ENCODE measurements at places on chromosomes 7 and 10.

DNA sequence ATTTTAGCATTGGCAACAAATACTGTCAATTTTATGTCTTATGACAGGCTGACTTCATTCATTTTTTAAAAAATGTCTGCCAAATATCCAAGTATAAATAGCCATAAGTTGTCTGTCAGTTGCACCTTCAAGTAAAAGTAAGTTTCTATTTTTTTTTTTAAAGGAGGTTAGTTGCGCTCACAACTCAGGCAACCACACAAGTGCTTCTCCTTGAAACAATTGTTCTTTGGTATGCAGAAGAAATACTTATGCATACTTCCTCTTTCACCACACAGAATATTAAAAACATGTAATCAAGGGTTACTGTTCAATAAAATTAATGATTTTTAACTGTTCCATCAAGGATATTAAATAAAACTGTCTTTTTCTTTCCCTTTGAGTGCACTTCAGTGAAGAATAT lies 97.9 kb downstream of the RTKN2 start:
- DNase-seq: no peak

DNA sequence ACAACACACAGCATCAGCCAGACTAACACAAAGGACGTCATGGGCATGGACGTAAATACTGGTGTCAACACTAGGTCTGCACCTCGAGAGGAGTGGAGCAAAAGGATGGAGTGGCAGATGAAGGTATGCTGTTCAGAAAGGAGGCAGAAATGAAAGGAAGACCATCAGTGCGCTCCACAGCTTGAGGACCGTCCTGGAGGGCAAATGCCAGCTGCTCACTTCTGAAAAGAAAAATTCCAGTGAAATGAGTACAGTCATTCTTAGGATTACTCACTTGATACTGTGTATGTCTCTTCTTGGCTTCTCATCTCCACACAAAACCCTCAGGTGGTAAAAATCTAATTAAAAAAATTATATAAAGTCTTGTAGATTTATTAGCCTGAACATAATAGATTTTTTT lies 44.8 kb downstream of the EGFR start:
- no peak for DNase-seq

DNA sequence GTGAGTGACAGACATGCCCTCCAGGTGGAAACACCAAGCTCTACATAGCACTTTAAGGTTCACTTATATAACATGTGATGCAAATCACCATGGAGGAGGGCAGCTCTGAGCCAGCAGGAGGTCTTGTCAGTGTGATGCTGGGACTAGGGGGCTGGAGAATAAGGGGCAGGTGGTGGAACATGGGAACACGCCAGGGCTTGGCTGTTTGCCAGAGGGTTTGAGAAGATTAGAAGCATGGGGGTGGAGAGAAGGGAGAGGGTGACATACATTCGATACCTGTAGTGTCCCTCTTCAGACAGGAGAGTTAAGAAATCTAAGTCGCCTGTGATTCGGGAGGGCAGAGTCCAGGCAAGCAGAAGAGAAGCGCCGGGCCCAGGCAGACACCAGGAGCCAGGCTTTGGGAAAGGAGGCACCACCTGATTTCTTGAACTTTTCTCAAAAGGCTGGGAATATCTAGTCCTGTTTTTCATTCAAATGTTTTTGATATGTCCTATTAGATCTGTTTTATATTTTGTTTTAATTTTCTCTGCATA lies 16.9 kb upstream of the LAMB4 start:
- DNase-seq: no peak

- DNase-seq: no peak
Observed at GRCh38 chr10:43079856-43080255, 3.0 kb downstream of the RET start.

GRCh38 chr7:132485136-132485535 lies 91.1 kb downstream of the PLXNA4 start:
- no peak for DNase-seq

DNA sequence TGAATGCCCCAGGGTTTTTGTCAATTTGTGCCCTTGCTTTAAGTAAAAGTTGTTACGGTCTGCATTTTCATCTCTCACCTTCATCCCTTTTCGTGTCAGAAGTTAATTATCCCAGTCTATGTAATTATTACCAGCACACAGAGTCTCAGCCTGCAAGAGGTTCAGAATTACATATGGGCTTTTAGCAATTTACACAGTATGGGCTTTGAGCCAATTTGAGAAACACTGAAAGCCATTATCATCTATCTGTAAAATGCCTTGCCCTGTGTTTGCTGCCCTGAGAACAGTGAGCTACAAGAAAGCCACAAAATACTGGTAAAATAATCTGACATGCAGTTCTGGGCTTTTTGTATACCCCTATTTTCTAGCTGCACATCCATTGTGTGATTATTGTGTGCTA lies 125.6 kb upstream of the STEAP4 start:
- DNase-seq: no peak

- peak; percentile 59 for DNase-seq
Observed at GRCh38 chr7:128874140-128875031, 11.7 kb downstream of the ATP6V1F start.

DNA sequence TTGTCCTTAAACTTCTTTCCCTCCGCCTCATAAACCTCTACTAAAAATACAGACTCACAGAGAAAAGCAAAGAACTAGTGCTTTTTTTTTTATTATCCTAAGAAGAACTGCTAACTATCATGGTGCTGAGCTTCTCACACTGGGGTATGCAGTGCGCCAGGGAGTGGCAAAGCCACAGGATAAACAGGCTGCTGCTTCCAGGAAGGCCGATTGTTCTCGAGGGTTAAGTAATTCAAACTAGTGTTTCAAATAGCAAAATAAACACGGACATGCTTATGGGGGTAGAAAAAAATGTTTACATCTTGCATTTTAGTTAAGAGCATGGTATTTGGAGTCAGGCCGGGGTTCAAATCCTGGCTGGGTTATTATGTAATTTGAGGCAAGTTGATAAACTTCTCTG lies 157.0 kb downstream of the TAX1BP1 start:
- DNase-seq: no peak

DNA sequence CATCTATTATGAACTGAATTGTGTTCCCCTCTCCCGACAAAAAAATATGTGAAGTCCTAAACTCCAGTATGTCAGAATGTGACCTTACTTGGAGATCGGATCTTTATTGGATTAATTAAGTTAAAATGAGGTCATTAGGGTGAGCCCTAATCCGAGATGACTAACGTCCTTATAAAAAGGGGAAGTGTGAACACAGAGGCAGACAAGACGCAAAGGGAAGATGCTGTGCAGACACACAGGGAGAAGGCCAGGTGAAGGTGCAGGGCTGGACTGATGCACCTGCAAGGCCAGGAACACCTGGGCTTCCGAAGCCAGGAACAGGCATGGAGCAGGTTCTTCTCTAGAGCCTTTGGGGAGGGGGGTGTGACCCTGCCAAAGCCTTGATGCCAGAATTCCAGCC lies 187.8 kb downstream of the PARD3 start:
- no peak for DNase-seq

DNA sequence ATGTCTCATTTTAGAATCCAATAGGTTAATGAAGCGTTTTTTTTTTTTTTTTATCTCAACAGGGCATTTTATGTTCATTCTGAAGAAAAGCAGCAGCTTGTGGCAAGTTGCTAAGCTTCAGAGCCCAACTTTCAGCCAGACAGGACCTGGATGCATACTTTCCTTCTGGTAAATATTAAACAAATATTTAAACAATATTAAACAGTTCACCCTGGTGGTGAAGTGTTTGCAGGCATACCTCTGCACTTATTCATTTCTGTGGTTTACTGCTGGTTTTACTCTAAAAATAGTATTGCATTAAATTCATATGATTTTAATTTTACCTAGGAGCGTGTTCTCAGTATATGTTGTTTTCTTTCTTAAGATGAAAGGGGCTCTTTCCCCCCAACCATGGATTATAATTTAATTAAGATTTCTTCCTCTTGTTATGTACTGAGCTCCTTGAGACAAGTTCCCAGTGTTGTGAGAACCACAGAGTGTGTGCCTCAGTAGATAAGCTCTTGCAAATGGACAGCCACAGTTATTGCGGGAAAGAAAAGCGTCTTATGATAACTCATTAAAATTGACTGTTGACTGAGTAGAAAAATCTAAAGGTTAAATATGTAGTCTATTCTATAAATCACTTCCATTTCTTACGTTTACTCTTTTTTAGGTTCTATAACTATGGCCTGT lies 155.8 kb downstream of the MALRD1 start:
- DNase-seq: no peak

GRCh38 chr10:58240531-58240930 lies 27.2 kb downstream of the IPMK start:
- no peak for DNase-seq

DNA sequence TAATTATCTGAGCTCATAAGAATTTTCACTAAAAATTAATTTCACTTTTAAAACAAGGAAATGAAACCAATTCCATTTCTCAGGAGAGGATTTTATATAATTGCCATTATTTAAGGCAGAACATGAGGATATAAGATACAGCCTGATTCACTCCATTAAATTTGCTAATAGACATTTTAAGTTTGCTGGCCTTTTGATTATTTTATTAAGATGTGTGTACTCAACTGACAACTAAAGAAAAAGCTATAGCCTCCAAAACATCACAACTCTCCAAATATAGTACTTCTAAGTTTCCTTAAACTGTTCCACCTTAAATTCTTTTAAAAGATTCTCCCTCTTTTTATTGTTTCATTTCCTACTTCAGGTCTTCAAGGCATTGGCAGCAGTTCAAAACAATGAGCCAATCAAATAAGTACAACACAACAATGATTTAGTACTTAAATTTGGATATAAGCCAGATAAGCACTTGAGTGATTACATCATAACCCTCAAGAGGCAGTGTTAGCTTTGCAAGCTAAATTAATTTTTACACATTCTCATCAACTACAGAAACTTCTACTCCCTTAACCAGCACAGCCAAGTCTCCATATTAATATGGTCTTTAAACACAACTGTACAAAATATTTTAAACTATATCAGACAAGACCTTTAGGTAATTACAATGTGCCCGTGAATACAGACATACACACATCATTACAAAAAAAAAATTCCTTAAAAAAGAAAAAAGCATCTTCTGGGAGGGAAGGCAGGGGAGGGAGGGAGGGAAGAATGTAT lies 121.8 kb downstream of the KMT2C start:
- no peak for DNase-seq

DNA sequence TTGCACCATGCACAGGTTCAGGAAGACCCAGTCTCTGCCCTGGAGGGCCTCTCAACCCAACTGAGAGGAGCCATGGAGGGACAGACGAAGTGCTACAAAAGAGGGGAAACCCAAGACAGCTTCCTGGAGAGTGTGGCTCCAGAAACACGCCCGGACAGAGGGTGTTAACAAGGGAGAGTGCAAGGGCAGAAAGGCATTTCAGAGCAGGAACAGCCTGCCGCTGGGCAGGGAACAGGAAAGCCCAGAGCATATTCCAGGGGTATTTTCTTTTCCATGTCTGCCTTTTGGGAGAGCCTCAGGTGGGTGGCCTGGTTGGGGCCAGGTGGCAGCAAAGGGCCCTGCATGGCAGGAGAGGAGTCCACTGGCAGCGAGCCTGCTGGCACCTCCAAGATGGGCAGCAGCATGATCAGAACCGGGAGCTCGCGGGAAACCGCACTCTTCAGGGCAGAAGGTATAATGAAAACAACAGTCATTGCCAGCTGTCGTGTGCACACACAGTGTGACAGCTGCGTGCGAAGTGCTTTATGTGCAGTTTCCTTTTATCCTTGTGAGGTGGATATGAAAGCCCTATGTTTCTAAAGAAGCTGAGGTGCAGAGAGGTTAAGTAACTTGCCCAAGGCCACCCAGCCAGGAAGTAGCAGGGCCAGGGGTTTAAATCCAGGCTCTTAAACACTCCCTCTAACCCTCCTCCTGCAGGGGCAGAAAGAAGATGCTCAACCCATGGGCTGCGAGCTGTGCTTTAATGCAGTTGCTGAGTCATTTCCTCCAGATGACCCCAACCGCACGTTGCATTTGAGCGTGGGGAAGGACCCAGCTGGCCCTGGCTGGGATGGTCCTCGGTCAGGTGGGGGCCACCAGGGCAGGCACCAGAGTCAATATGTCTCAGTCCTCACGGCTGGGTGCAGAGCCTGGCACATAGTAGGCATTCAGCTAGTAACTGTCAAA lies 128.6 kb downstream of the OAT start:
- peak; percentile 28 for DNase-seq

- no peak for DNase-seq
Observed at GRCh38 chr10:28993861-28994260, 295.0 kb upstream of the LYZL1 start.

- DNase-seq: no peak
Observed at GRCh38 chr10:97589479-97589878, at the start of gene C10orf62. Gene C10orf62, plus strand, starts transcription at chr10:97589721. Its CDS starts 177 bp downstream, at chr10:97589898.

DNA sequence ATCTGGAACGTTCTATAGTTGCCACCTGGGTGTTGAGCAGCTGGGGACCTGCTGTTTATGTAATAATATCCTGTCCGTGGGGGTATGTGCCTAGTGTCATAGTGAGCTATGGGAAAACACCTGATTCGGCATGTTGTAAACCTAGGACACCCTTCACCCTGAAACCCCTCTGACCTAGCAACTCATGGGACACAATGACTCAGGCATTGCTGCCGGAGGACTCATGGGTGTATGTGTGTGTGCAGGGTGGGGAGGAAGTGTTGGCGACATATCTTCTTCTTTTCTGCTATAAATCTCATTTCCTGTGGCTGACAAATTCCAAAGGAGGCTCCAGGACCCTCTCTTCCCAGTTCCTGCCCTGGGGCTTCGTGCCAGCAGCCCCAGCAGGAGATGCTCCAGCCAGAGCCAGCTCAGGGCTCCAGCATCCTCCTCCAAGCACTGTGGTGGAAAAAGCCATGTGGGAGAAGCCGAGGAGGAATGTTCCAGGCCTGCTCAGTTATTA lies 77.0 kb upstream of the PODXL start:
- DNase-seq: no peak

- peak; percentile 71 for DNase-seq
Observed at GRCh38 chr7:14507617-14508016, 394.9 kb downstream of the DGKB start.

- no peak for DNase-seq
Observed at GRCh38 chr7:136399385-136399784, 422.2 kb upstream of the MTPN start.

GRCh38 chr10:133481086-133481643 lies 27.4 kb downstream of the SCART1 start:
- no peak for DNase-seq

DNA sequence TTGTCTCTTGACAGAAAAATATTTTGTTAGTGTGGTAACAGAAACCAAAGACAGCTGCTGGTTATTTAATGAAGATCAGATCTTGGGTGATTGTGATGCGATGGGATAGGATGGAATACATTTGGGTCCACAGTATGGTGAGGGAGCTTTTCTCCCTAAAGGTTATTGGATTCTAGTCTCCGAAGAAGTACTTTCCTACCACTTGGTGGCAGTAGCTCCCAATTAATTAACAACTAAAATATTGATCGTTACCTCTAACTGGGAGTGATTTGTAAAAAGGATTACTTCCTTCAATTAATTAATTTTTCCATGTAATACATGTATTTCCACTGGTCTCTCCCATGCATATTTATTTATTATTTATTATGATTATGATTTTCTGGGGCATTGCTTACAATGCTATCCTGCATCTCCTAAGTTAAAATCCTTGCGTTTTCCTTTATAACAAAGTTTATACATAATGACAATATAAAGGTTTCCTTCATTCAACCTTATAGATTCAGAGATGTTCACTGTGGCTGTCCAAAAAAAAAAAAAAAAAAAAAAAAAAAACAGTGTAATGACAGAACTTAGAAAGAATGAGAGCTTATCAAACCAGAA lies 25.6 kb downstream of the TMEM196 start:
- no peak for DNase-seq
